Substantia nigra (tissue), 51 donors: ENCODE measurements at places on chromosomes 11 and 22.

GRCh38 chr11:118657238-118657637, 22.2 kb downstream of the TREH start:
- DNase-seq, result no peak

GRCh38 chr11:68056317-68057285, 17.8 kb downstream of the TCIRG1 start:
- no peak for DNase-seq

DNA sequence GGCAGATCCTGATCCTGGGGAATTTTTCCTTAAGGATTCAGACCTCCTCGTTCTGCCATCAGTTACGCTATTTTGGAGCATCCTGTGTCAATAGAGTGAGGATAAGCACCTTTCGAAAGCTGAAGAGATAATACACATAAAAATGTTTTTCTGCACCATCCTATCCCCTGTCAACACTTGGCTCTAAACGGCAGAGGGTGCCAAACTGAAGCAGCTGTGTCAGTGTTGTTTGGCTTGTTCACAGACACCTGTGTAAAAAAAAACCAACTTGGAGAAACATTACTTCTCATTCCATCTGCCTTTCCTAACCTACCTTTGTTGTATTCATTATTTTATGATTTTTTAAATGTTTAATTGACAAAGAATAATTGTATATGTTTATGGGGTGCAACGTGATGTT, 417.0 kb upstream of the DDI1 start:
- DNase-seq, result no peak

GRCh38 chr11:84812471-84812969, 814.6 kb downstream of the DLG2 start:
- DNase-seq, result no peak

DNA sequence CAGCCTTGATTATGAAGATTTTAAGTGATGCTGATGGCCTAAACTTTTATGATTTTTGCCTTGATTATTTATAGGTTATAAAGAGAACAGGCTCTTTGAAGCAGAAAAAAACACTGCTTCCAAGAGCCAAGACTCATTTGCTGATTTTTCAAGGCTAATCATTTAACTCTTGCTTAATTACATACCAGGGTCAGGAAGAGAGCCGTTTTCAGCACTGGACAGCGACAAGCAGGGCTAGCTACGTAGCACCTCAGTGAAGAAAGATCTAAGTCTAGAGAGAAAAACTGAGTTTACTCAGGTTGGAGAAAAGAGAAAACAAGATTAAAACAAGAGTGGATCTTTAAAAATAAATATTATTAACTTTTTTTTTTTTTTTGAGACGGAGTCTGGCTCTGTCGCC, 615.4 kb upstream of the B3GAT1 start:
- no peak for DNase-seq

GRCh38 chr11:77039491-77040400, 5.5 kb downstream of the B3GNT6 start:
- DNase-seq, result no peak

DNA sequence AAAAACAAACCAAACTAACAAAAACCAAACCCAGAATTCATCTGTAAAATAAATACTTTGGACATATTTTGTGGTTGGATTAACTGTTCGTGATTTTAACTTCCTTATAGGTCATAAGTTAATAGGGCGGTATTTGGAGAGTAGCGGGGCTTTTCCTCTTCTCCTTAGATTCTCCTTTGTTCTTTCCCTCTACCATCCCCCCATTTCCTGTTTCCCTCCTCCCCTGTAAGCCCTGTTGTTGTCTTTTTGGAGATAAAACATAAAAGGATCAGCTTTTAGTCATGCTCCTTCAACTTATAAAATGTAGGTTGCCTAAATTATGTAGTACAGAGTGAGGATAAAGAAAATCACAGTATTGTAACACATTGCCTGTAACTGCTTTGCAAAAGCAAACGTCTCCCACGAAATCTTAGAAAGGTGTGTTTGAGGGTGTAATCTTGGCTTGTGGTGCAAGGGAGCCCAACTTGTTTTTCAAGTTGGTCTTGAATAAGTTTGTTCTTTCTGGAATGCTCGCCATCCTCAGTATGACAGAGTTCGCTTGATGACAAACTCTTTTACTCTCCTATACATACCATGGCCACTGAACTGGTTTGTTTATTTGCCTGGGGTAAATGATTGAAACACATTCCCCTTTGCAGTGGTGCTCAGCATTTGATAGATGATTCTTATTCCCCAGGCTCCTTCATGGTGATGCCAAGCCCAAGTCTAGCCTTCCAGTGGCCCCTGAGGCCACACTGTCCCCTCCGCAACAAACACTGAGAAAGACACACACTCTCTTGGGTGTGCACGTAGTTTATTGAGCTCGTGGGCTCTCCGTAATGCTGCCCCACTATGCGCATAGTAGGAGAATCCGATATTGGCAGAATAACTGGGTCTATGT, 49.4 kb downstream of the TEAD1 start:
- DNase-seq, result no peak

GRCh38 chr11:19430754-19431398, 190.1 kb upstream of the E2F8 start:
- DNase-seq, result no peak

DNA sequence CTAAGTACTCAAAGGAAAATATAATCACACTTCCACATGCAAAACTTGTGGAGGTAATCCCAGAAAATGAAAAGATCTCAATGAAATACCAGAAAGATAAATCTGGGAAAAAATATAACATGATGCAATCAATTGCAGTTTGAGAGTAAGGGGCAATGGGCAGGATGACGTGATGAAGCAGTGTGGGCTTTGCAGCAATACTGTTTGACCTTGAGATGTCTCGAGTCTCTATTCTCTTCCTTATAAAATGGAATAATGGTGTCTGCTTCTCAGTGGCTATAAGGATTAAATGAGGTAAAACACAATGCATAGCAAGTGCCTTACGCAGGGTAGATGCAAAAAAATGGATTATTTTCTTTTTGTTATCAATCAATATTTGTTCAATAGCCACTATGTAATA, 447.5 kb downstream of the BUD13 start:
- DNase-seq, result no peak

- no peak for DNase-seq
These were observed 68.7 kb downstream of the DDX10 start for GRCh38 chr11:108733479-108734116.

GRCh38 chr22:31020334-31020733, 51.3 kb downstream of the TUG1 start:
- no peak for DNase-seq

DNA sequence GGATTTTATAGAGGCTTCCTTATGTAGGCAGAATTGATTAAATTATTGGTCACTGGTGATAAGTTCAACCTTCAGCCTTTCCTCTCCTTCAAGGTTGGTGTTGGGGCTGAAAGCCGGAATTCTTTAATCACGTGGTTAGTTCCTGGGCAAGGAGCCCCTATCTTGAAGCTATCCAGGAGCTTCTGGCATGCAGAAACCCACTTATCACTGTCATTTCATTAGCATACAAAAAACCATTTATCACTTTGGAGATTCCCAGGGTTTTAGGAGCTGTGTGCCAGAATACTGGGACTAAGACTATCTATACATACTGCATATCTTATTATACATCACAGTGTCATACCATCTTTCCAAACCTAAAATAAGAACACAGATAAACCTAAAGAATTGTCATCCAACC, 18.5 kb upstream of the MED17 start:
- DNase-seq, result no peak

GRCh38 chr11:17571431-17572358, 24.6 kb downstream of the OTOG start:
- DNase-seq, result no peak

DNA sequence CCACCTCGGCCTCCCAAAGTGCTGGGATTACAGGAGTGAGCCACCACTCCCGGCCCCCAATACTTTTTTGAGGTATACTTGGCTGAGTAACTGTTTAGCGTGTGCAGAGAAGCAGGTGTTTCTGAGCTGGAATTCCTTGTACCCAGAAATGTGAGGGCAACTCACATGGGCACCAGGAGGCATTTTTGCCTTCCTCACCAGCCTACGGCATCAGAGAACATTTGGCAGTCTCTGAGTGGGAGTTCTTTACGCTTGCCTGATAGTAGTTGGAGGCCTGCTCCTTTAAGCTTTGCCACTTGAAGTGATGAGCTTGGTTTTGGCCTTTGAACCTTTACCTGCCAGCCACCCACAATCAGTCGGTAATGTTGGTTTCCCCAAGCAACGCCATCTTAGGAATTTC, 9.2 kb downstream of the PARVB start:
- DNase-seq, result no peak

- no peak for DNase-seq
These were observed 66.6 kb downstream of the KCNC1 start for GRCh38 chr11:17801166-17801565.

GRCh38 chr11:85109141-85109540, 518.0 kb downstream of the DLG2 start:
- DNase-seq, result no peak

DNA sequence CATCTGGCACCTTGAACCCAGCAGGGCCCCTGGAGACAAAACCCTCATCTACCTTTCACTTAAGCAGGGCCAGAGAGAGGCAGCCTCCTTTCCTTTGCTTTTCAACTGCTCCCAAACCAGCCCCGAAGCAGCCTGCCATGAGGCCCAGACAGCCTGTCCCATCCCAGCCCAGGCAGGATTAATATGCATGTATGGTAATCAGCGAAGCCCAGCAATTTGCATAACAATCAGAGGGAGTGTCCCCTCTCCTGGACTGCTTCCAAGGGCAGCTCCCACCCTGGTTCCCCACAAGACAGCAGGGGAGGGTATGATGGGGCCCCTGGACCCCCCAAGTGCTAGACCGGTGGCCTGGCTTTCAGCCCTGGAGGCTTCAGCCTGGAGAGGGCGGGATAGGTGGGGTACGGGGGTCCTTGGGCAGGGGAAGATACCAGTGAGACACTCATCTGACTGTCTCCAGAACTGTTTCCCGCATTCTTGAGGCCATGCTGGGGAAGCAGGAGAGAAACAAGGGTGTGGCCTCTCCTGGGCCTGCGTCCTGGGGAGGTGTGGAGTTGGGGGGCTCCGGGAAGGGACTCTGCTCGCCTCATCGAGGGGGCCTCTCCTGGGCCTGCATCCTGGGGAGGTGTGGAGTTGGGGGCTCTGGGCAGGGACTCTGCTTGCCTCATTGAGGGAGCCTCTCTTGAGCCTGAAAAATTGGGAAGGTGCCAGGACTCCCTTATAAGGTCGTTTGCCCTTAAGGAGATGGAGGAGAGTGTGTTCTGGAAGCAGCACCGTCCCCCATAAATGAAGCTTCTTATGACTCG, 93.2 kb upstream of the PRR5 start:
- no peak for DNase-seq

DNA sequence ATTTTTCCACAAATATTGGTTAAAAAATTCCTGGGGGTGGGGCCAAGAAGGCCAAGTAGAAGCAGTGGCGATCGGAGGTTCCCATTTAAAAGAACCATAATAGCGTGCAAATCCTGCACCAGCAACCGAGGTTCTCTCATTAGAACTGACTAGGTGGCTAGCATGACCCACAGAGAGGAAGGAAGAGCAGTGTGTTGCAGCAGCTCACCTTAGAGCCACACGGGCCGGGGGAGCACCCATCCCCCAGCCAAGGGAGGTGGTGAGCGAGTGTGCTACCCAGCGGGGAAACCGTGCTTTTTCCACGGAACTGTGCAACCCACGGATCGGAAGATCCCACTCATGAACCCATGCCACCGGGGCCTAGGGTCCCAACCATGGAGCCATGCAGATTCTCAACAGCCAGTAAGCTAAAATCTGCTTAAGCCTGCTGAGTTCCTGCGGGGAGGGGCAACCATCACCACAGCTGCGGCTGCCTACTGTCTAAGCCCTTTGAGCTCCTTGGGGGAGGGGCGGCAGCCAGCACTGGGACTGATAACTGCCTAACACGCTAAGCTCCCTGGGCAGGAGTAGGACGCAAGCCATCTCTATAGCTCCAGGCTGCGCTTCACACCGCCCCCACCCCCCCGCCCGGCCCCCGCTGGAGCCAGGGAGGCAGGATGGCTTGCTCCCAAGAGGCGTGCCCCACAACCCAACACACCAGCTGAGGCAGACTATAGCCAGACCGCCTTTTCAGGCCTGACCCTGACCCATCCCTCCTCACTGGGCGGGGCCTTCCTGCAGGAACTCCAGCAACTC, 21.0 kb upstream of the HTATIP2 start:
- no peak for DNase-seq

DNA sequence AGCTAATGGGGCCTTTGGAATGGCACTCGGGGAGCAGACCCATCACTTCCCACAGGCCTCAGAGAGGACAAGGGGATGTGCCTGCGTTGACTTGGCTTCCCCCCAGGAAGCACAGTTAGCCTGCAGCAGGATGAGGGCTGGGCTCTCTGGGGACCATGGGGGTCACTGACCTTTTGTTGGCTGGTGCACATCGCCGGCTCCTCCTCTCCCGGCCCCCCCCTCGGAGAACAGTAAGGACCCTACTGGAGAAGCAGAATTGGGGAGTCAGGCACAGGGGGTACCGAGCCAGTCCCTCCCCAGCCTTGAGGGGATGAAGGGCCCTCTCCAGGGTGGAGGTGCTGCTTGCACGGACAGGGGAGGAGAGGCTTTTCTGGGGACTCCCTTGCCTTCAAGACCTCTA, 32.8 kb downstream of the NRXN2 start:
- DNase-seq, result no peak

GRCh38 chr11:33926671-33927552, 35.0 kb upstream of the LMO2 start:
- no peak for DNase-seq

- DNase-seq, result no peak
These were observed 250.3 kb upstream of the TBCEL start for GRCh38 chr11:120773501-120774031.

DNA sequence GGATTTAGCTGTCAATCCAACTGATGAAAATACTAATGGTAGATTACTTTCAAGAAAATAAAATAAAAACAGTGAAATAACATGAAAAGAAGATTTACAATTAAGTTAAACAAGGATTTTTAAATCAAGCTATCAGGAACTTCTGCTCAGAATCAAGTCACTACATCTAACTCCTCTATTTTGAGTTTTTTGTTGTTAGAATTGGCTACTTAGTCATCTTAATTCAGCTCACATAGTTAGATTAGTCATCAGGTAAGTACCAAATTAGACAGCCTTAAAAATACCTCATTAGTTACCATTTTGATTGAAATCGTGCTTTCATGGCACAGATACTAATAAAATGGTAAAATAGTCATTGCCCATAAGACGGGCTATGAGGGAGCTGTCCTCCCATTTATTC, 35.8 kb downstream of the BTG4 start:
- DNase-seq, result no peak

DNA sequence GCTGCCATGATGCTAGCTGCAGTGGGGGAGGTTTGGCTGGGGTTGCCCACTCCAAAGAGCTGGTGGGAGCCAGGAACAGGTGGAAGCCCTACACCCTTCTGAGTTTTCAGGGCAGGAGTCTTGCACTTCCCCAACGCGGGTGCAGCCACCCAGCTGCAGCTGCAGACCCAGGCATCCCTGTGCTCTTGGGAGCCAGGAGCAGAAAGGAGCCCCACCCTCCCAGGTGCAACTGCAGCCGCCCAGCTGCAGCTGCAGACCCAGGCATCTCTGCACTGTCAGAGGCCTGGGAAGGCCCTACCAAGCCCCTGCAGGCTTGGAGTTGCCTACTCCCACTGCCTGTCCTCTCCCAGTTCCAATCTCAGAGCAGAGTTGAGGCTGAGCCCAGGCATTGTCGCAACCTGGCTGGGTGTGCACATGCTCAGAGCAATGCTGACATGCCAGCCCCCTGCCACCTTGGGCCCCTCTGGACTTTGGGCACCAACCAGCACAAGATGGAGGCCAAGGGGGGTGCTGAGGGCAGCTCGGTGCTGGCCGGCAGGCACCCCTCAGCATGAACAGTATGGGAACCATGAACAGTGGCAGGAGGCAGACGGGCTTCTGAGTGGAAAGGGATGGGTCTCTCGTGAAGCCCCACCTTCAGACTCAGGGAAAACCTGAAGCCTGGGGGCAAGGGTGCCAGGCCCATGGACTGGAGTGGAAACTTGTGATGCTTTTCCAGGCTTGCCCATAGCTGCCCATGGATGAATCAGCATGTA, 195.4 kb downstream of the DCDC1 start:
- DNase-seq, result no peak
